ENCODE measurements at places on chromosomes 3 and 15.

DNA sequence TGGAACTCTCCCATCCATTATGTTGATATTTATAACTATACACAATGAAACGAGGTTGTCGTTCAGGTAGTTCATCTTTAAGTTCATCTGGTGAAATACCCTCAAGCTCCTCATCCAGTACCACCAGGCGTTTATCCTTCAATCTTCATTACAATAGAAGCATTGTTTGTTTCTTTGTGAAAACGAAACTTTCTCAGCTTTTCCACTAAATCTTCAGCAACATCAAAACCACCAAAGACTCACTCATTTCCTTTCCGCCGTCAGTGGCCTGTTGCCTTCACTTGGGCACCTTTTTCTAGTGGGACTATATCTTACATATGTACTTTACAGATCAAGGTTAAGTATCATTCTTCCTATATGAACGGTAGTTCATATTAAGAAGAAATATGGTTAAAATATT, 44.1 kb upstream of the TFG start:
- DNase-seq, result no peak

DNA sequence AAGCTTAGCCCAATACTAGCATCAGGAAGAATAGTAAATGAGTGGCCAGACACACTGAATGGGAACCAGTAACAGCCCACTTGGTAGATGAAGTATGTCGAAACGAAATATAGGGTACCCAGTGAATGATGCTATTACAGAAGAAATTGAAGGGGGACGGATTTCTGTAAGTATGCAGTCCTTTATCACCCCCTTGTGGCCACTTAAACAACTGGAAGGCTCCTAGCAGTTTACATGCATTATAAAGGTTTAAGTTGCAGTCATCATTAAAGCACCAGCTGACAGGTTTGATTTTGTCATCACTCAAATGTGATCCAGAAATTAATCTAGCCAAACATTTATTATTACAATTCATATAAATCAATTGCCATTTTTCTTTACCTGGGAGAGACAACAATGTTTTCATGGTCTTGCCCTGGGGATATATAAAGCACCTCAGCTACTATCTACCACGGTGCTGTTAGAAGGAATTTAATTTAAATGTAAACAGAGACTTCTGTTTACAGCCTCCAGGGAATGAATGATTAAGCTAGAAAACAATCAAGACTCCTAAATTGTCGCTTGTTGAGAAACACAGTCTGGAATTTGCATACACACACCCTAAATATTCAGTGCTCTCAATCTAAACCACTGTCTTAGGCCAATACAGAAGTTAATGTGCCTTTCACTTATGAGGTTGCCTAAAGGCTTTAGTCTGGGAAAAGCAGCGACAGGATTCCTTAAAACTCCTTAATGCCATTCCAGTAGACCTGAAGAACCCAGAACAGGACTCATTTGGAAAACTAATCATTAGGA, 7.8 kb downstream of the EIF1B start:
- peak; percentile 67 for DNase-seq

DNA sequence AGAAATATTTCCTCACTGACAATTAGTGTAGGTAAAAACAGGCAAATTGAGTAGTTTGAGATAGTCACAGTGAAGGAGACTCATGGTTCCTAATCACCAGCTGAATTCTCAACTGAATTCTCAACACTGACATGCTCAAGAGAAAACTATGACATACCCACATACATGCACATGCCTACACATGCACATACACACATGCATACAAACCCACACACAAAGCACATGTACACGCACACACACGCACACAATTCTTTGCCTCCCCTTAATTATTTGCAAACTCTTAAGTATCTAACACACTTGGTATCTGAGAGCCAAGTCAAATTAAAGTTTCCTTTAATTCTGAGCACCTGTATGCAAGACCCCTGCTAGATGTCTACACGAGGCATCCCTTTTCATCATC, 111.8 kb downstream of the GABRB3 start:
- DNase-seq, result no peak

GRCh38 chr3:175274474-175275218, 415.5 kb downstream of the NAALADL2 start:
- DNase-seq, result no peak

GRCh38 chr3:128270559-128271492, 117.5 kb downstream of the EEFSEC start:
- peak; percentile 56 for DNase-seq

Data from amniotic epithelial cell (primary cell).